Spleen (tissue), 13 donors: ENCODE measurements at places on chromosomes 13 and 19. TPM values are rescaled to one million over a fixed set of nuclear protein-coding genes. Genes with fewer than 3 reads are reported as not detected.

GRCh38 chr19:1977120-1977519 is 36.1 kb downstream of the CSNK1G2 start:
- no peak for DNase-seq

DNA sequence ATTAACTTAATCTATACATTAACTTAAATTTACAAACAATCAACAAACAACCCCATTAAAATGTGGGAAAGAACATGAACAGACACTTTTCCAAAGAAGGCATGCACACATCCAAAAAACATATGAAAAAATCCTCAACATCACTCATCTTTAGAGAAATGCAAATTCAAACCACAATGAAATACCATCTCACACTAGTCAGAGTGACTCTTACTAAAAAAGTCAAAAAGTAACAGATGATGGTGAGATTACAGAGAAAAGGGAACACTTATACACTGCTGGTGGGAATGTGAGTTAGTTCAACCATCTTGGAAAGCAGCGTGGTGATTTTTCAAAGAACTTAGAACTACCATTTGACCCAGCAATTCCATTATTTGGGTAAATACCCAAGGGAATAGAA is 759.2 kb upstream of the SLITRK1 start:
- no peak for DNase-seq

- DNase-seq: no peak
Observed at GRCh38 chr13:30866677-30867076, 39.4 kb upstream of the MEDAG start.

The CLEC17A gene
- polyA plus RNA-seq: 47.6 TPM

The KLK8 gene
- not detected for polyA plus RNA-seq

The GPR32 gene
- polyA plus RNA-seq: not detected

The COL5A3 gene
- polyA plus RNA-seq: 2.2 TPM

The FUT2 gene
- polyA plus RNA-seq: 1.2 TPM
